ENCODE measurements at places on chromosomes 6 and 20.

DNA sequence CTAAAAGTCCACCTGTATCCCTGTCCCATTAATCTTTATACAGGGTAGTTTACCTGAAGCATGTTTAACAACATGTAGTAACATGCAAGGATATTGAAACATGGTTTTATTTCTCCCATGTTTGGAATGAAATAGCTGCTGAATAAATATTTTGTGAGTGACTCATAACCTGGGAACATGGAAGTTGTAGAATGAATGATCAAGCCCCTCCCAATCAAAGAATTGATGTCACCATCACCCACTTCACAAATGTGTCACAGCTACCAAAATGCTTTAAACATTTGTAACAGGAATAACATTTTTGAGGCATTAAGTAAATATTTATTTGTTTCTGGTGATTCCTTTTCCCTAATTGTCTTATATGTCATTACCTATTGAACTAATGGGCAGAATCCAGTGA lies 58.9 kb upstream of the TNFAIP3 start:
- DNase-seq, result no peak

GRCh38 chr20:33910529-33911327 lies 83.0 kb upstream of the RALY start:
- no peak for DNase-seq

GRCh38 chr6:14635195-14635594 lies 517.6 kb downstream of the CD83 start:
- DNase-seq, result no peak

DNA sequence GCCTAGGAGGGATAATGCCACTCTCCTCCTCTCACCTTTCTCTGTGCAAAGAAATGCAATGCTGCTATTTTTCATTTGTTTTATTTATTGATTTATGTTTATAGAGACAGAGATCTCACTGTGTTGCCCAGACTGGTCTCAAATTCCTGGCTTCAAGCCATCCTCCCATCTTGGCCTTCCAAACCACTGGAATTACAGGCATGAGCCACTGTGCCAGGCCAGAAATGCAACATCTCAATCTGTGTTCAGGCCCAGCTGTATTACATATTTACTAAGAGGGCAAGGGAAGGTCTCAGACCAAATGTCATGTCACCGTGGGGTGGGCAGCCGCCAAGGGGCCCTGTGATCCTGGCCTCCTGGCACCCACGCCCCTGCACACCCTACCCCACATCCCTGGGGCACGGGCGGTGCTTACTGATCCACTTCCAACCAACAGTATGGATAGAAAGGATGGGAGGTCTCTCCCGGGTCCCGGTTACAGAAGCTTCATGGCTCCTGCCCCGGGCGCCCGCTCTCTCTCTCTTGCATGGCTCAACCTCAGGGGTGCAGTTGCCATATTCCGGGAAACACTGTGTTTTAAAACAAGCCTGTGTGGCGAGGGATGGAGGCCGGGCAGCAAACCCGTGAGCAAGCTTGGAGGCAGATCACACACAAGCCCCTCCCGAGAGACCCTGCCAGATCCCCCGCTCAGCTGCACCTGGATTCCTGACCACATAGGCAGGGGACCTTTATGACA lies 111.8 kb downstream of the AGPAT4 start:
- DNase-seq, result no peak

DNA sequence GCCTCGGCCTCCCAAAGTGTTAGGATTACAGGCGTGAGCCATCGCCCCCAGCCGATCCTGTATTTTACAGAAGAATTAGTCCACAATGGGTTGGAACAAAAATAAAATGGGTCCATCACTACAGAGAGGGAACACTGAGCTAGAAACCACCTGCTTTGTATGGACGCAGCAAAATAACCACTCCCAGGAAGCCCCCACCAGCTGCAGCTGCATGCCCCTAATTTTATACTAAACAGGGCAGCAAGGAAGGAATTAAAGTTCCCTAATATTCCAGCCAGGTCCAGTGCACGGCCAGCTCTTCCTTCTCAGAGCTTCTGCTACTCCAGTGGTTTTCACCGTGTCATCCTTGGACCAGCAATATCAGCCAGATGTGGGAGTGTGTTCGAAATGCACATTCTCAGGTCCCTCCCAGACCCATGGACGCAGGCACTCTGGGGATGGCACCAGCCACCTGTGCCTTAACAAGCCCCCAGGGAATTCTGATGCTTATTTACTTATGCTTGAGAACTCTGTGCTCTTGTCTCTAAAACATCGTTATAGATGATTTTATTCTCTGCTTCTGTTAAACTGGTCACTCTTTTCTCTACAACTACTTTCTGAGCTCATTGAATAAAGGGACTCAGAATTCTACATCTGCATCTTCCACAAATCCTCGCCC lies 189.5 kb upstream of the SLC24A3 start:
- no peak for DNase-seq

DNA sequence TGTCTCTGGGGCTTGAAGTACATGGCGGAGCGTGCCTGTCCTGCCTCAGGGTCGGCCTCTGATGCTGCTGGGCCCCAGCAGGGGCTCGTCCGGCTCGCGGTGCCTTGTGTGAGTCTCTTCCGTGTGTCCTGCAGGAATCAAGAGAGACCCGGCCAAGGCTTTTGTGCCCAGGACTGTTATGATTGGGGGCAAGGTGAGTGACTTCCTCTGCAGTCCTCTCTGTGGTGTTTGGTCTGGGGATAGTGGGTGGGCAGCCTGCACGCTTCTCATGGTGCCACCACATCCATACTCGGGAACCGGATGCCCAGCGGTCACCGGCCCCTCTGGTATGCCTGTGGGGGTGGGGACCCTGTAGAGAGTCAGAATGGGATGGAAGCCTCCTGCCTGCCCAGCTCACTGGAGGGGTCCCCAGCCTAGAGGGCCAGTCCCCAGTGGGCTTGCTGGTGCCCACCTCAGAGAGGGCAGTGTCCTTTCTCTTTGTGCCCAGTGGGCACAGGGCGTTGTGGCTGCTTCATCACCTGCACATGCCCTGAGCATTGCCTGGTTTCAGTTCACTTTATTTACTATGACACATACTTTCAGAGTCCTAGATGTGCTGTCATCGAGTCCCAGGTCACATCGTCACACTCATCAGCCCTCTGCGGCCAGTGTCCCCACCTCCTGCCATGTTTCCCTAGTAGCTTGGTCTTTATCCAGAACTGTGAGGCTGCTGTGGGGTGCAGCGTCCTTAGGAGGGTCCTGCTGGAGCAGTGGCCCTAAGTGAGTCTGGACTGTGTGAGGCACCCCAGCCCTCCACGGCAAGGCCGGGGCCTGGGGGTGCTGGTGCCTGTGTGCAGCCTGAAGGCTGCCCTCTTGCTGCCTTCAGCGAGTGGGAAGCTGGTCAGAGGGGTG lies 40.7 kb downstream of the PYGB start:
- no peak for DNase-seq

GRCh38 chr6:6287415-6287814 lies 33.0 kb downstream of the F13A1 start:
- no peak for DNase-seq

DNA sequence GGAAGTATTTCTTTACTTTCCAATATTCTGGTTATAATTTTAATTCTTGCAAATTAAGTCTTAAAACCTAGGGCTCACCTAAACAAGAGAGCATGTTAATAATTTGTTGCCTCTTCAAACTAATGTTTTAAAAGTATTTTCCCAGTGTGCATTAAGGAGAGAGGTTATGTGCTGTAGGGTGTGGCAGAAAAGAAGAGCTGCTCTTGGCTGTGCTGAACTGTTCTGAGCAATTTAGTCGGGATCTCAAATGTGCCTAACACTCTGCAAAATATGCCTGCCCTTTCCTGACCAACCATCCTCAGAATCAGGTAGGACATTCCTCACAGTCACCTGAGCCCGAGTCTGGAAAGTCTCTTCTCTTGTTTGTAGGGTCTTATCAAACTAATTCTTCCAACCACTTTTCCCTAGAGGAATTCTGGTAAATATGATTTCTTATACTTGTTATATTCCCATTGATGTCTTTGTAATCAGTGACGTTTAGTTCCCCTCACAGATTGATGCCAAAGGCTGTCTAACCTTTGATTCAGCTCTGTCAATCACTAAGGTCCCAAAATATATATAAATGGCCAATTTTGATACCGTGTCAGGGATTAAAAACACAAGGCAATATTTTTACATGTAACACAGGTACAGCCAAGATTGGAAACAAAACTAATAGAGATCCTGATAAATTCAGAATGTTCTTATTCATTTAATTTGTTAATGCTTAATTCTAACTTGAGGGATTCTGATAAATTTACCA lies 298.4 kb downstream of the ADGB start:
- no peak for DNase-seq

GRCh38 chr6:33977606-33978411 lies 168.1 kb downstream of the GRM4 start:
- DNase-seq, result no peak

- DNase-seq, result no peak
Measured at GRCh38 chr20:35008411-35009342, 53.0 kb downstream of the MYH7B start.

DNA sequence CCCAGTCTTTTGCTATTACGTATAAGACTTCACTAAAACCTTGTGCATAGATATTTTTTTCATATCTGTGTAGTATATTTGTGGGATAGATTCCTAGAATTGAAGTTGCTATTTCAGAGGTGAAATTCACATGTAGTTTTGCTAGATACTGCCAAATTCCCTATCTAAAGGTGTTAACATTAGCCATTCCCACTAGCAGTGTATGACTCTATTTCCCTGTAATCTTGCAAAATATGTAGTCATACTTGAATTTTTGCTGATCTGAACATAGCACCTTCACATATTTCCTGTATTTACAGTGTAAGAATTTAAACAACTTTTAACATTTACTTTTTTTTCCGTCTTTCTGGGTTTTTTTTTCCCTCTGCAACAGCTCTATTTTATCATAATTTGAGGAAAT lies 24.9 kb downstream of the SENP6 start:
- DNase-seq, result no peak

- no peak for DNase-seq
Measured at GRCh38 chr6:70380252-70380651, 33.1 kb upstream of the FAM135A start.

DNA sequence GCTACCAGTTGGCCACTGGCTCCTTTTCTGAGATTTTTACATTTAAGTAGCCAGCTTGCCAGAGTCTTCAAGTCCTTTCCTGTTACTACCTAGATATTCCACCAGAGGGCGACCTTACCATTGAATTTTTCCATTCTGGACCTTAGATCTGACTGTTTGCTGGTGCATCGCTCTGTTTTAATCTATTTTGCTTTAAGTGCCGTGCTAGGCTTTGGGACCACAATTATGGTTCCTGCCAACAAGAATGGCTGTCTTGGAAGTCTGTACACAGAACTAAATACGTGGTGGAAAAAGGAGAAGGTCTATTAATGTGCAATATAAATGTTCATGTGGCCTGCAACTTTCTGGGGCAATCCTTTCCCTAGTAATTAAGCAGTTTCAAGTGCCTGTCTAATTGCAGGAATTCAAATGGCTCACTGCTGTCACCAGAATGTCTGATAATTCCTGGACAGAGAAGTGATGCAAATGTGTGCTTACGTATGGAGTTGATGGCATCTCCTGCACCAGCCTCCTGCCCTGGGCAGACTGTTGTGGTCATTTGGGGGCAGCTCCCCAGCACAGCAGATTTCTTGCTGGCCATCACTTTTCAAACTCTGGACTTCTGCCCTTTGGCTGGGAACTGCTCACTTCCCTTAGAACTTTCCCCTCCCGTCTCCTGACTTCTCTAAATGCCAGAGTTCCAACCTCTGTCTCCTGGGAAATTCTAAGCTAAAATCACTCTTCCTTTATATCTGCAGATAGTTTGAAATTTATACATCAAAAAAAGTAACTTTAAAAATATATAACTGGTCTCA lies 5.6 kb upstream of the HLA-DOA start:
- DNase-seq, result no peak

DNA sequence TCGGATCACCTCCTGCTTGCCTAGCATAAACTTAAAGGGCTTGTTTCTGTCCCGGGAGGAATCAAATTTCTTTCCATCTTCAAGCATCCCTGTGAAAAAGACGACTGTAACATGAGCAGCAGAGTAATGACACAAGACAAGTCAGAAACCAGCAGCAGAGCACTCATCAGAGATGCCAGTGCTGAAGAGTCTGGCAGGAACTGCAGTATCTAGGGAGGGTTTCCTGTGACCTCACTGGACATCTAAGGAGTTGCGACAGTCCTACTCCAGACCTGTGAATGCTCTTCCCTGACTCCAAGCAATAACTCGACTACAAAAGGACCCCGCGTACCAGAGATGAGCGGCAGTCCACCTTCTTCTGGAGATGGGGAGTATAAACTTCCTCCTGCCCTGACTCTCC lies 17.3 kb downstream of the FKBP1A start:
- DNase-seq, result no peak

DNA sequence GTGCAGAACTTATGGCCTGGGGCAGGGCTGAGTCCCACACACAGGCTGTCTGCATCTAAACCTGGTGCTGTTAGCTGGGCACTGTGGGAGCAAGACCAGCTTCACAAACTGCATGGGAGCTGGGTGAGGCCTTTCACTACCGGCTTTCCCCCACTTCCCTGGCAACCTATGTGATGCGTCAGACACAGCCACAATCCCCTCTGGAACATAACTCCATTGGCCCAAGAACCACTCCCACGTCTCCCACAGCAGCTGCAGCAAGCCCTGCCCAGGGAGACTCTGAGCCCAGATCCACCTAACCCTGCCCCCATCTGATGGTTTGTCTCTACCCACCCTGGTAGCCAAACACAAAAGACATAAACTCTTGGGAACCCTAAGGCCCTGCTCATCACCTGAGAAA lies 9.3 kb downstream of the WDR27 start:
- no peak for DNase-seq

GRCh38 chr6:128641703-128642102 lies 121.3 kb upstream of the PTPRK start:
- DNase-seq, result no peak

- DNase-seq, result no peak
Measured at GRCh38 chr6:31712296-31712695, 2.9 kb upstream of the LY6G6D start.

GRCh38 chr20:52204136-52204535 lies 12.6 kb upstream of the ZFP64 start:
- no peak for DNase-seq

DNA sequence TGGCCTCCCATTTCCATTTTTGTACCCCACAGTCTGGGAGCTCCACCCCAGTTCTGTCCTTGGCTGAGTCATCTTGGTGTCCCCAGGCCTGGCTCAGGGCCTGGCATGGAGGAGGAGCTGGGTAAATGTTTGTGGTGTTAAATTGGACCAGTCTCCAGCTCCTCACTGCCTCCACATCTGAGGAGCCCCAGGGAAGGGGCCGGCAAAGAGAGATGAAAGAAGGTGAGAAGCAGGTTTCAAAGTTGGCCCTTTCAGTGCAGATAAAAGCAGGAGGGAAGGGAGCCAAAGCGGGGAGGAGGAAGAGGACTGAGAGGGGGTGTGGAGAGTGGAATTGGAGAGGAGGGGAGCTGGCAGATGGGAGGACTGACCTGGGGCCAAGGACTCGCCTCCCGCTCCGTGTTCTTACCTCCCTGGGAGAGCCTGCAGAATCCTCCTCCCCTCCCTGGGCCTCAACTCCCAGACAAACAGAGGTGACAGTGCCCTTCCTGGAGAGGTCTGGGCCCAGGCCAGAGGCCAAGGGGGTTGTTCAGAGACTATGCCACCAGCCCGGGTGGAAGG lies 89.0 kb downstream of the CD40 start:
- DNase-seq, result no peak

- no peak for DNase-seq
Measured at GRCh38 chr6:109441069-109441816, 719 bp downstream of the SMPD2 start.

All from hypothalamus (tissue), 51 donors.